Stimulated activated CD8-positive, alpha-beta memory T cell treated with anti-CD3 and anti-CD28 coated beads, Interleukin-4, amount 100 ng/mL, for 4 hours (primary cell): ENCODE measurements at places on chromosomes 1 and 21.
A peak's percentile ranks its signal among the peaks of the same experiment; 100 is the strongest.

GRCh38 chr21:40386294-40386911 is 460.6 kb downstream of the DSCAM start:
- DNase-seq: no peak

- no peak for DNase-seq
These were observed 46.0 kb upstream of the IL12RB2 start for GRCh38 chr1:67261680-67262079.

DNA sequence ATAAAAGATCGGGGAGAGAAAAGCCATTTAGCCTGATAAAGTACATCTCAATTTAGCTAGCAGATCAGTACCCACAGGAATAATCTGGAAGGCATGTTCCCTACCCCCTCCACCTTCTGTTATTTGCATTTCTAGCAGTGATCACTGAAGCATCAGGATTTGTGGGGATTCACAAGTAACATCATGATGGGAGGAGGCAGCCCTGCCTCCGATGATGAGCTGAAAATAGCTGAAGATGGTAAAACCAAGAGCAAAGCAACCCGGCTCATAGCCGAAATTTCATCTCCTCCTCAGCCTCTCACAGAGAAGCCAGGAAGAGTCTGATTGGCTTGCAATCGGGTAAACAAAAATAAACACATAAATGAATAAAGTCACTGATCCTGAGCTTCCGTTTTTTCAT is 2.4 kb downstream of the CCSAP start:
- DNase-seq: no peak

GRCh38 chr1:204409836-204410687 is 1.6 kb downstream of the PPP1R15B start:
- no peak for DNase-seq

- DNase-seq: peak; percentile 23
These were observed 6.3 kb upstream of the CRYBG2 start for GRCh38 chr1:26359981-26360806.

GRCh38 chr21:32708069-32708468 is 19.7 kb downstream of the SYNJ1 start:
- DNase-seq: no peak

- no peak for DNase-seq
These were observed 162.8 kb downstream of the HUNK start for GRCh38 chr21:32035617-32036016.
